ENCODE measurements at places on chromosomes 13 and 19. TPM values are rescaled to one million over a fixed set of nuclear protein-coding genes. Genes with fewer than 3 reads are reported as not detected.

- H3K4me3 ChIP-seq = no peak overlapping the region
- peaks cover 31% of the 10 kb centered on the region for H3K4me1 ChIP-seq
- no peak for DNase-seq
- peak overlapping the region; percentile 75 for H3K27ac ChIP-seq
Measured at GRCh38 chr19:14113762-14114414, 3.7 kb downstream of the PRKACA start.

- no peak for DNase-seq
- H3K27ac ChIP-seq = peak overlapping the region; percentile 56
- no peaks in the 10 kb centered on the region for H3K36me3 ChIP-seq
- no peak overlapping the region for H3K4me3 ChIP-seq
- H3K27me3 ChIP-seq = no peaks in the 10 kb centered on the region
Measured at GRCh38 chr13:100547791-100548201, 40.8 kb downstream of the GGACT start.

- H3K27me3 ChIP-seq = no peaks in the 10 kb centered on the region
- DNase-seq = no peak
- H3K27ac ChIP-seq = no peak overlapping the region
- H3K36me3 ChIP-seq = peaks cover 5% of the 10 kb centered on the region
- H3K4me3 ChIP-seq = no peak overlapping the region
Measured at GRCh38 chr19:55633861-55634260, 6.9 kb upstream of the ZNF580 start.

DNA sequence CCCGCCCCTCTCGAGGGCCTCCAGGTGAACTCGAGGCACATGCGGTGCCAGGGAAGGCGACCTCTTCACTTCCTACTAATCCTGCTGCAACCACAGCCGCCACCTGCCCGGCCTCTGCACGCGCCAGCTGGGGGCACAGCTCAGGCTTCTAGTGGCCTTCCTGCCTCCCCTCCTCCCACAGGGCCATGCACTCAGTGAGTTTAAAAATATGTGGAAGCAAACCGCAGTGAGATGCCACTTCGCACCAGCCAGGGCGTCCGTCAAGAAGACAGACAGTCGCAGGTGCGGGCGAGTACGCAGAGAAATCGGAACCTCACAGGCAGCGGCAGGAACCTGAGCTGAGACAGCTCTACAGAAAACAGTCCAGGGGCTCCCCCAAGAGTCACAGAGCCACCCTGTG lies 10.4 kb downstream of the LMNB2 start:
- H3K4me1 ChIP-seq = peaks cover 4% of the 10 kb centered on the region
- H3K27ac ChIP-seq = peak overlapping the region; percentile 67
- no peaks in the 10 kb centered on the region for H3K27me3 ChIP-seq
- H3K36me3 ChIP-seq = peaks cover 8% of the 10 kb centered on the region
- no peak overlapping the region for H3K4me3 ChIP-seq
- no peak for DNase-seq

DNA sequence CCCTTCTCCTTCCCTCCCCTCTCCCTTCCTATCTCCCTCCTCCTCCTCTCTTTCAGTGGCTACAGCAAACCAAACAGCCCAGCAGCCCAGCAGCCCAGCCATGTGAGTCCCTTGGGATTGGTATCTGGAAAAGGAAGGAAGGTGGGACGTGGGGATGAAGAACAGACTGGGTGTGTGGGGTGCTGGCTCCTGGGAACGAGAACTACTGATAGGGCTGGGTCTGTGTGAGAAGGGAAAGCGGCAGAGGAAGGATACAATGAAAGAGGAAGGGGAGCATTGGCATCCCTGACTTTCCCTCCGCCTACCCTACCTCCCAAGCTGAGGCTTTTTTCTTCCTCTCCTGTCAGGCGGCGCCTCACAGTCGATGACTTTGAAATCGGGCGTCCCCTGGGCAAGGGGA lies 863 bp downstream of the AURKC start:
- no peak for DNase-seq
- peaks cover 14% of the 10 kb centered on the region for H3K27me3 ChIP-seq
- H3K4me3 ChIP-seq = no peak overlapping the region
- H3K4me1 ChIP-seq = no peaks in the 10 kb centered on the region
- no peaks in the 10 kb centered on the region for H3K36me3 ChIP-seq

DNA sequence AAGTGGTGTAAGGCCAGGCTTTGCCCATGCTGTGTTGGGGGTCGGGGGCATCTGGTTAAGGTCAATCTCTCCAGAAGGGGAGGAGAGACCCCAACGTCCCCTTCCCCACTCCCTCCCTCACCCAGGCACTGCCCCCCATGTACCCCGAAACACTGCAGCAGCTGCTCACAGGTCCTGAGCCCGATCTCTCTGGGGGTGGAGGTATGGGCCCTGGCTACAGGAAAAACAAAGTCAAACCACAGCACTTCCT lies 10.2 kb downstream of the CAPN12 start:
- peaks cover 21% of the 10 kb centered on the region for H3K36me3 ChIP-seq
- peaks cover 8% of the 10 kb centered on the region for H3K4me1 ChIP-seq
- H3K27me3 ChIP-seq = peaks cover 11% of the 10 kb centered on the region
- peak overlapping the region; percentile 47 for H3K27ac ChIP-seq
- H3K4me3 ChIP-seq = no peak overlapping the region

DNA sequence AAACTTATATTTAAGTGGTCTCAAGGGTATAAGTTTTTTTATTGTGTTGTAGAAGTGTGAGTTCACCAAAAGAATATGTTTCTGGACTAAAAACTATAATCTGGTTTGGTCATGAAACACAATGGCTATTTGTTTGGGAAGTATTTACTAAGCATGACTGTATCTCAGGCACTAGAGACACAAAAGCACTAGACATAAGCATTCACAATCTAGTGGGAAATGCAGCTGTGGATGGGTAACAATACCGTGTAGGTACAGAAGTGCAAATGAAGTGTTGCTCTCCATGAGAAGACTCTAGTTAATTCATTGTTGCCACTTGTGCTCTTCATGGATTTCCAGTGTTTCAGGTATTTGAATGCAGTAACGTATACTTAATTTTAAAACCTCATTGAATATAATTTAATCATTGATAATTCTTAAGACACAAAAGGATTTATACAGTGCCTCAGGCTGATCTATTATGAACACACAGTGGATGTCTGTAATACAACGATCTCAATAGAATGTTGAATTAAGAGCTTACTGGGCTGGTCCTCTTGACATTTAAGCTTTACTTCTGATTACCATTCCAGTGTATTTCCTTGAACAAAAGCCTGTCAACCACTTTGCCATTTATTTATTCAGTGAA lies 50.9 kb downstream of the TPT1 start:
- no peak overlapping the region for H3K4me3 ChIP-seq
- H3K36me3 ChIP-seq = peaks cover 9% of the 10 kb centered on the region
- H3K27me3 ChIP-seq = no peaks in the 10 kb centered on the region
- no peak for DNase-seq
- no peak overlapping the region for H3K27ac ChIP-seq

DNA sequence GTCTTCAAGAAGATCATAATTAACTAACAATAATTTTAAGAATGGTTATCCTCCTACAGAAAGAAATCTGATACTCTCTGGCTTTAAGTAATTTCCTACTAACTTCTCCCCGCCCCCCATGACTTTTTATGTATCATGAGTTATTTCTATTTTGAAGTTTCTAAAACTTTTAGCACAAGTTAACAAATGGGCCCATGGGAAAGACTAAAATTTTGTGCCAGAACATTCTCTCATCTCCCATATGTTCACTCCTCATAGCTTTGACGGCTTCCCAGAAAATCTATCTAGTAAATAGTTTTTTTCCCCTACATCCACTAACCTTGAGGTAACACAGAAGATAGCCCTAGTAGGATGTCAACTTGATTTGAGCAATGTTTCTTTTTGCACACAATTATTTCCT lies 148.3 kb downstream of the POSTN start:
- H3K27ac ChIP-seq = no peak overlapping the region
- H3K4me3 ChIP-seq = no peak overlapping the region
- no peak for DNase-seq
- H3K4me1 ChIP-seq = no peaks in the 10 kb centered on the region

DNA sequence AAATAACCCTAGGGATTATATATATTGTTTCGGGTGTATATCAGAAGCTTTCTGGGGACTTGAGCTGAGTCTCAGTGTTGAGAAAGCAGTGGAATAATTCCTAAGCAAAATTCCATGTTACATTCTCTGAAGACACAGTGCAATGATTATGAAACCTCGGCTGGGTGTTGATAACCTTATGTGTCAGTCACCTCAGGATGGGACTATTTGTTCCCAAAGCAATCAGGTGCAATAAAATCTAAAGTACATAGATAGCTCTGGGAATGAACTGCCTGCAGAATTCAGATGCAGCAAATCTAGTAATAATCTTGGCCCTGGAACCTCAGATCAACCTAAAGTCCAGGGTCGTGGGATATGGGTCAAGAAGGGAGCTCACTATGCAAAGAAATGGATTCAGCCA lies 53.0 kb downstream of the EDNRB start:
- no peak for DNase-seq
- H3K4me1 ChIP-seq = peaks cover 18% of the 10 kb centered on the region
- H3K27ac ChIP-seq = no peak overlapping the region
- H3K27me3 ChIP-seq = no peaks in the 10 kb centered on the region
- H3K4me3 ChIP-seq = no peak overlapping the region

DNA sequence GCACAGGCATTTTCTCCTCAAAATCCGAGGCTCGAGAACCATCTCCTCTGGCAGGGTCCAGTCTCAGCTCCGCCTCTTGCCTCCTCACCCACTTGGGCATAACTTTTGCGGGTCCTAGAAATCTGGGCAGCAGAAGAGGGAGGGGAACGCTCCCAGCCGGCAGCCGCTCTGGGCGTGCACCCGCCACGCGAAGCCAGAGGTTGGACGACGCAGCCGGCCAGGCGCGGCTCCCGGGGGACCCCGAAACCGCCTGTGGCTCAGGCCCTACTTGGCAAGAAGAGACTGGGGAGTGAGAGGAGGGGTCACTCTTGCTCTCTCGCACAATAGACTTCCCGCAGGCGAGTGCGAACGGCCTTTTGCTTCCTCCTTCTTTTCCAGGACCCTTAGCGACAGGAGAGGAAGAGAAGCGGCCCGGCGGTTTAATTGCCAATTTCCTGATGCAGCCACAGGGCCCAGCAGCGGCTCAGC lies 6.0 kb upstream of the SOX1 start:
- peaks cover 5% of the 10 kb centered on the region for H3K4me1 ChIP-seq
- peaks cover 97% of the 10 kb centered on the region for H3K27me3 ChIP-seq

- peaks cover 45% of the 10 kb centered on the region for H3K4me1 ChIP-seq
- H3K27me3 ChIP-seq = peaks cover 96% of the 10 kb centered on the region
- H3K4me3 ChIP-seq = peak overlapping the region; percentile 70
Measured at GRCh38 chr19:10289167-10289835, 451 bp upstream of the ICAM5 start.

DNA sequence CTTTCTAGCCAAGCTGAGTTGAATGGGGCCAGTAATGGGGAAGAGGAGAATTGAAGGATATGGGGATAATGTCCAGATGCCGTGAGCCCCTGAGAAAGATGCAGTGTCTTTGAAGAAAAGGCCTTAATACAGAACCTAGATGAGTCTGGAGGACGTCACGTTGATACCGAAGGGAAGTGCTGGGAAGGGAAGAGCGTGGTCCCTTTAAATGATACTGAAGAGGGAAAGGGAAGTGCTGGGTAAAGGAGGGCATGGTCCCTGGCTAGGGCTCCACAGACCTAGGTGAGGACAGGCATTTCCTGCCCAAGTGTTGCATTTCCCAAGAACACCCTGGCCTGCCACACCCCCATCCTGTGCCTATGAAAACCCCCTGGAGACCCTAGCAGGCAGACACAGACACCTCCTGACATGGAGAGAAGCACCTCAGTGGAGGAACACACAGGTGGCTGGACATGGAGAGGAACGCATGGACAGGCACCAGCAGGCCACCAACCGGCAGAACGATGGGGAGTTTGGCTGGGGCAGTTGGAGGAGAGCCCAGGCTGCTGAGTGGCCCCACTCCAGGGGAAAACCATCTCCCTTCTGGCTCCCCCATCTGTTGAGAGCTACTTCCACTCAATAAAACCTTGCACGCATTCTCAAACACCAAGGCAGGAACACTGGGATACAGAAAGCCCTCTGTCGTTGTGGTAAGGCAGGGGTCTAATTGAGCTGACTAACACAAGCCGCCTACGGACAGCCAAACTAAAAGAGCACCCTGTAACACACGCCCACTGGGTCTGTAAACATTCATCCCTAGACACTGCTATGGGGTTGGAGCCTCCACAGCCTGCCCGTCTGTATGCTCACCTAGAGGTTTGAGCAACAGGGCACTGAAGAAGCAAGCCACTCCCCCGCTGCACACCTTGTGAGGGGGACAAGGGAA lies 34.9 kb upstream of the POMP start:
- peaks cover 7% of the 10 kb centered on the region for H3K4me1 ChIP-seq
- no peak overlapping the region for H3K27ac ChIP-seq
- no peaks in the 10 kb centered on the region for H3K36me3 ChIP-seq
- H3K4me3 ChIP-seq = no peak overlapping the region

GRCh38 chr13:65929436-65929835 lies 1300.7 kb downstream of the PCDH9 start:
- no peaks in the 10 kb centered on the region for H3K36me3 ChIP-seq
- no peak overlapping the region for H3K4me3 ChIP-seq
- DNase-seq = no peak
- H3K27ac ChIP-seq = no peak overlapping the region

- no peaks in the 10 kb centered on the region for H3K36me3 ChIP-seq
- H3K27ac ChIP-seq = no peak overlapping the region
- no peak overlapping the region for H3K4me3 ChIP-seq
Measured at GRCh38 chr19:30221176-30221575, 151.0 kb upstream of the ZNF536 start.

GRCh38 chr13:33794576-33794975 lies 23.4 kb upstream of the RFC3 start:
- DNase-seq = no peak
- no peaks in the 10 kb centered on the region for H3K4me1 ChIP-seq
- H3K27me3 ChIP-seq = no peaks in the 10 kb centered on the region
- H3K27ac ChIP-seq = no peak overlapping the region
- H3K4me3 ChIP-seq = no peak overlapping the region

DNA sequence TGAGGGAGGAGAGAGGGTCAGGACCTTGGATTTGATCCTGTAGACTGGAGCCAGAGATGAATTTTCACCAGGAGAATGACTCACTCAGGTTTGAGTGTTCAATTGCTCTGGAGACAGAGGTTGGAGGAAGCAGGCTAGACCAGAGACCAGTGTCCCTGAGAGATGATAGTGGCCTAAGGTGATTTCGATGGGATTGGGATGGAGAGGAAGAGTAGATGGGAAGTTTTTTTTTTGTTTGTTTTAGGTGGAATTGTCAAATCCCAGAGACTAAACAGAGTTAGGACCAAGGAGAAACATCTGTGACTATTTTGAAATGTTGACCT lies 2.3 kb downstream of the CEBPG start:
- H3K27ac ChIP-seq = no peak overlapping the region
- no peaks in the 10 kb centered on the region for H3K27me3 ChIP-seq
- DNase-seq = no peak
- no peak overlapping the region for H3K4me3 ChIP-seq

Gene ZNF763
- 7.2 TPM for total RNA-seq

Gene IZUMO2
- total RNA-seq = not detected

Gene RNF17
- not detected for total RNA-seq

Gene CLIP3
- total RNA-seq = 59.0 TPM

Gene LINGO3
- total RNA-seq = 0.59 TPM

Gene SLC10A2
- total RNA-seq = not detected

Gene ATP4A
- 0.22 TPM for total RNA-seq

Gene ATP11A
- 112 TPM for total RNA-seq

Gene PET100
- 149 TPM for total RNA-seq

Gene ZNF260
- total RNA-seq = 32.8 TPM

Gene PCSK4
- total RNA-seq = 24.0 TPM

Gene NLRP9
- not detected for total RNA-seq

Gene MTMR6
- 11.0 TPM for total RNA-seq

Gene MBD3L3
- not detected for total RNA-seq

Gene ZNF880
- 17.4 TPM for total RNA-seq

Data from mesothelial cell of epicardium (in vitro differentiated cells).